ENCODE measurements at places on chromosomes 3 and 15.

GRCh38 chr3:102484-102883 lies 94.1 kb upstream of the CHL1 start:
- no peak for DNase-seq

GRCh38 chr3:47266709-47267489 lies 15.7 kb downstream of the KIF9 start:
- peak; percentile 15 for DNase-seq

DNA sequence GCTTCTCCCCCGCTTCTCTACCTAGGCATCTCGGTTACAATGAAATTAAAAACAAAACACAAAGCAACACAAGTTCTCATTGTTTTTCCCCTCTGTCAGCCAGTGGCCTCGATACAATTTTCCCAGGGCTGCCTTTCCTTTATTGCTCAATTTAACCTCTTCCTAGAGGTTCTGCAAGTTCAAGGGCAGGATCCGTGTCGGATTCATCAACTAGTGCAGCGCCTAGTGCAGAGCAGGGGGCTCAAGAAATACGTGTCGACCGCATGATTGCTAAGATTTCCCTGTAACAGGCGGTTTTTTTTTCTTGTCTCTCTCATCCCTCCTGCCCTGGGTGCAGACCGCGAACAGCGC lies 1.4 kb upstream of the BHLHE40 start:
- DNase-seq: no peak

DNA sequence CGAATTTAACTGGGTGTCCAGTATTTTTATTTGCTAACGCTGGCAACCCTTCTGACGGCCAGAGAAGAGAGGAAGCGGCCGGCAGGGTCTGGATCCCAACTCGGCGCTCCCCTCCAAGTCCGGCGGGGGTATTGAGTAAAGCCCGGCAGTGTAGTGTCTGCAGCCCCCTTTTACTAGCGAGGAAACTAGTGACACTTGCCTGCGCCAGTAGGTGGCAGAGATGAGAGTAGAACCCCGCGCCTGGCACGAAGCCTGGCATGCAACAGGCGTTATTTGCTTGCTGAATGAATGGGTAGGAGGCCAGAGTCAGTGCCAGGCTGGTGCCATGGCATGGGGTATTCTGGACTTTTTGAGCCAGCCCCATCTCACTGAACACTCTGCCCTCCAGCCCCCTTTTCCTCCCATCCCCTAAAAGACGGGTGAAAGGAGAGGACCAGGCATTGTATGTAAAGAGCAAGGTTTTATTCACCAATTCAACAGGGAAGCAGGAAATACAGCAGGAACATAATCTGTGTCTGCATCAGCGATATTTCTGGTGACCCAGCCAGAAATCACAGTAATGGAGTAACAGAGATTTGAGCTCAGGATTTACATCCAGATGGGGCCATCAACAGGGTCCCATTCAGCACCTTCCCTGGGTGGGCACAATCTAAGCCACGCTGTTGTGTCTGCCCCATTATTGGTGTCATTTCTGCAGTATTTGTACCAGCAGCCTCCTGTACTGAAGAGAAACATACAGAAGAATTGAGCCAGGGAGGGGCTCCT lies 788 bp upstream of the WDR73 start:
- DNase-seq: peak; percentile 67

DNA sequence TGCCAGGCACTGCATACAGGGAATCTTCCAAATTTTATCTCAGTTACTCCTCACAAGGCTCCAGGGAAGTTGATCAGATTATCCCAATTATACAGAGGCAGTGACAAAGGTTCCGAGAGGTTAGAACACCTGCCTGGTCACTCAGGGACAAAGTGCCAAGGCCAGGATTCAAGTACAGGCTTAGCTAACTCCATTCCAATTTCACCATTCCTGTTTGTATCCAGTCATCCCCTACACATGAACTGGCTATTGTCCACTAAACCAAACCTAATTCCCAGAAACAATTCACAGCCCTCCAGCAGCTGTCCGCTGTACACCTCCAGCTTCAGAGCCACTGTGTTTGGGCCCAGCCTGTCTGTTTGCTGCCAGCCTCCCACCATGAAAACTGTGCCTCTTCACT lies 16.0 kb downstream of the MUC13 start:
- no peak for DNase-seq

GRCh38 chr15:29904757-29905417 lies 82.6 kb upstream of the TJP1 start:
- no peak for DNase-seq

GRCh38 chr3:112650482-112650881 lies 9.5 kb upstream of the CCDC80 start:
- DNase-seq: no peak

GRCh38 chr15:31359702-31360111 lies 33.1 kb downstream of the KLF13 start:
- no peak for DNase-seq

DNA sequence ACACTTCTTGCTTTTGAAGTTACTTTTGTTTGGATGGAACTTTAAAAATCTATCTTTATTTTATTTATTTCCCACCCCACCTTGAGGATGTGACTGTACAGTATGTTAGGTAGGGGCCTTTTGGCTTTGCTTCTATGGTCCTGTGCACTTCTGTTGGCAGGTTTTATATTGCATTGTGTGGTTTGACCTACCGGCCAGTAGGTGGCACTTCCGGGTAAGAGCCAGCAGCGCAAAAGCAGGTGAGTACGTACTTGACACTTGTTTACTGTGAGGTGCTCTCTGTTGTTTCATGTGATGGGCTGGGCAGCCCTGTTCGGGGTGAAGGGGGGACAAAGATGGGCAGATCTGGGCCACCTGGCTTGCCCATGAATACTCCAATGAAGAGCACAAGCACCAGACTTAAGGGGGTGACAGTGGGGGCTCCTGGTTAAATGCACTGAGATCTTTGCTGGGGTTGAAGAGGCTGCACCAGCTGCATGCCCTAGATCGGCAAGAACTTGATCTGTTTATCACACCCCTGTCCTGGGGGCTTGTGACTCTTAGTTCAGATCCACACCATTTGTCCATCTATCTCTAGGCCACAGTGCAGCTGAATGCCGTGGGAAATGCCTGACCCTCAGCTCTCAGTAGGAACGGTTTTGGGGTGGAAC lies 131.6 kb downstream of the NLGN1 start:
- no peak for DNase-seq

DNA sequence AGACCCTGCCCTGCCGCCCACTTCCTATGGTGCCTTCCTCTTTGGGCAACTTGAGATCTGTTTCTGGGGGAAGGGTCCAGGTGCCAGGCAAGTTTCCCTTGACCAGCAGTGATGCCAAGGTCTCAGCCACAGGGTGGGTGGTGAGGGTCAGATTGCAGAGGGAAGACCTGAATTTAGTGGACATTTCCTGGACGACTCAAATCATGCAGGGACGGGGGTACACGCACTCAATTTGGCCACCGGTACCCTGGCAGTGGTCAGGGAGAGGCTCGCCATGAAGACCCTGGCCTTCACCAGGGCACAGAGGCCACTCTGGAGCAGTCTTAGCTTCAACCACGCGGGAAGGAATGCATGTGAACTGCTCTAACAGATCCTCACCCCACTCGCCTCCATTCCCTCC lies 1.5 kb upstream of the GRIP2 start:
- DNase-seq: no peak

- DNase-seq: no peak
Observed at GRCh38 chr3:149091983-149092382, 5.7 kb upstream of the HLTF start.

GRCh38 chr3:193314161-193314560 lies 64.4 kb downstream of the ATP13A5 start:
- no peak for DNase-seq

- DNase-seq: no peak
Observed at GRCh38 chr3:131602011-131602779, 99.4 kb upstream of the MRPL3 start.

GRCh38 chr3:18149386-18149785 lies 275.8 kb downstream of the SATB1 start:
- DNase-seq: no peak

GRCh38 chr3:13365390-13366379 lies 54.4 kb downstream of the NUP210 start:
- no peak for DNase-seq

GRCh38 chr15:68536331-68537095 lies 42.3 kb upstream of the CORO2B start:
- no peak for DNase-seq

GRCh38 chr15:69920221-69920620 lies 177.5 kb downstream of the TLE3 start:
- DNase-seq: no peak
